ENCODE measurements at places on chromosomes 2 and 18.

DNA sequence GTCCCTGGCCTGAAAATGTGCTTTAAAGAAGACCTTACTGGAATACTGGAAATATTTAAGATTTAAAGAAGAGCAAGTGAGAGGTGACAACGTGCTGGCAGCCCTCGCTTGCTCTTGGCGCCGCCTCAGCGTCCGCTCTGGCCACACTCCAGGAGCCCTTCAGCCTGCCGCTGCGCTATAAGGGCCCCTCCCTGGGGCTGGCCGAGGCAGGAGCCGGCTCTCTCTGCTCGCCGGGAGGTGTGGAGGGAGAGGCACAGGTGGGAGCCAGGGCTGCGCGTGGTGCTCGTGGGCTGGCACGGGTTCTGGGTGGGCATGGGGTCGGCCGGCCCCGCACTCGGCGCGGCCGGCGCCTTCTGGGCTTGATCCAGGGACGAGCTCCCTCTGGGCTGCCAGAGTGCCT, 2.9 kb upstream of the COQ10B start:
- DNase-seq, result no peak

DNA sequence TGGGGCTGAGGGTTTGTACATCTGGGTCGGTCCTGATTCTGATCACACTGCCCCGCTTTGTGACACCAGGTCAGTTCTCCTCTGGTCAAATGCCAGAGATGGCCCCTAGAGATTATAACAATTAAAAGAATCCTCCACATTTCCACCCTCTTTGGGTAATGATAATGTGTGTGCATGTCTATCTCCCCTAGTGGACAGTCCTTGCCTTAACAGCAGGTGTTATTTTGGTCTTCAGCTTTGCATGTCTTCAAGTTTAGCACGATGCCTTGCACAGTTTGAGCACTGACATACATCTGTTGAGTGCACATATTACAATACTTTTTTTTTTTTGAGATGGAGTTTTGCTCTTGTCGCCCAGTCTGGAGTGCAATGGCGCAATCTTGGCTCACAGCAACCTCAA, 25.7 kb upstream of the COX7A2L start:
- DNase-seq, result no peak

GRCh38 chr2:144550911-144551310, 31.0 kb upstream of the ZEB2 start:
- no peak for DNase-seq

DNA sequence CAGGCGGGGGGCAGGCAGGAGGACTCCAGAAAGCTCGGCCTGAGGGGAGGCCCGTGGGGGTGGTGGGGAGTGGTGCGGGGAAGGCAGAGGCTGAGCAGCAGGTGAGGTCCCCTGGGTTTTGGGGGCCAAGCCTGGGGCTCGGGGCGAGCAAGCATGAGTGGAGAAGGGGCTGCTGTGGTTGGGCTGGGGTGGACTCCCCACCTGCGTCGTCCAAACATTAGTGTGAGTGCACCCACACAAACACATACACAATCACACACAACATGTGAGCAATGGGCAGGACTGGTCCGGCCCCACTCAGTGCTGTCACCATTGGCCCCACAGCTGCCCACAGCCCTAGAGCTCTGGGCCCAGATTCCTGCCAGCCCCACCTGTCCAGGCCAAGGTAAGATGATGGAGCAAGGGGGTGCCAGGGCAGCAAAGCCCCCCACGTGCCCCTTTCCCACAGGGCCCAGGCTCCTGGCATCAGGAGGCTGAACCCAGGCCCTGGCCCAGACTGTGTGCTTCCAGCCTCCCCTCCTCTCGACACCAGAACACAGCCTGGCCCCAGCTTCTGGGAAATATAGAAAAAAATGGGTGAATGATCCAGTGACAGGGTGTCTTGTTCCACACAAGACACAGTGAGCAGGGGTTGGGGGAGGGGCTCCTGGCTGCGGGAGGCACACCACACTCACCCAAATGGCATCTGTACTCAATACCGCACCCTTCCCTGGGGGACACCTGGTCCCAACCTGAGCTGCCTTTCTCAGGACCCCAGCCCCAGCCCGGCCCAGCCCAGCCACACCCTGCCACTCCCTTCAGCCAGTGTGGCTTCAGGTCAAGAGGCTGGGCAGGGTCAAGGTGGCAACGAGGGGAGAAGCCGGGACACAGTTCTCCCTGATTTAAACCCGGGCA, 463 bp upstream of the ALPP start:
- DNase-seq, result no peak

GRCh38 chr2:179442206-179442605, 177.6 kb upstream of the SESTD1 start:
- no peak for DNase-seq

GRCh38 chr2:56333812-56334485, 150.2 kb downstream of the CCDC85A start:
- DNase-seq, result no peak

GRCh38 chr2:9392898-9393765, 30.2 kb downstream of the ITGB1BP1 start:
- DNase-seq, result no peak

DNA sequence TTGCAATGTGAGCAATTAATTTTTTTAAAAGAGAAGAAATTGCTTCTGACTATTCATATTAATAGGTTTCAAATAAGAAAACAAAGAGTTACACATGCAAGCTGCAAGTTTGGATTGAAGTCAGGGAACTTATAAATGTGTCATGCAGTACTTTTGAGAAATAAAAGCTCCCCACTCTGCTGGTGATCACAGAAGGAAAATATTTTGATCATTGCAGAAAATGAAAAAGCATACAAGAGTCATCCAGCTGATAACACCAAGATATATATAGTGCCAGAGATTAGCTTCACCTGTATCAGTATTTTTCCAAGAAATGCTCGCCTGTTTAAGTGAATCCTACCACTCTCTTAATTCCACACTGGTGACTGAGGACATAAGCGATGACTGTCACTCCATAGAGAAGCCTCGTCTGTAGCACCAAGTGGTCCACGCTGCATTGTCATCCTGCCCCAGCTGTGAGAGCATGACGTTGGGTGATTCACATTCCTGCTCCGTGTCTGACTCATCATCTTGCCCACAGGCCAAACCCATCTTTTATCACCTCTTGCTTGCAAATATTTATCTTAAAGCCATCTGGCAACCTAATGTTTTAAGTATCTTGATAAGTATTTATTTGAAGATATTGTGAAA, 178.0 kb downstream of the ASXL3 start:
- no peak for DNase-seq

All from activated T-helper 1 cell treated with Interleukin-2 at 50 U/mL for 16 hours (primary cell).